ENCODE measurements at places on chromosomes 1 and 21. TPM values are rescaled to one million over a fixed set of nuclear protein-coding genes. Genes with fewer than 3 reads are reported as not detected.

Gene CTNNBIP1
- total RNA-seq: 80.7 TPM

Gene BRINP2
- total RNA-seq: not detected

Gene TCHH
- total RNA-seq: not detected

Gene IGSF8
- 89.5 TPM for total RNA-seq

Gene PTPN7
- 0.55 TPM for total RNA-seq

Gene SMCP
- total RNA-seq: not detected

Gene XCL1
- total RNA-seq: 0.52 TPM

Gene RHBDL2
- 0.03 TPM for total RNA-seq

Gene CRYBG2
- total RNA-seq: 8.7 TPM

Gene DIO1
- 0.41 TPM for total RNA-seq

Gene FMN2
- total RNA-seq: 0.83 TPM

Gene HCRTR1
- not detected for total RNA-seq

Gene UBXN10
- total RNA-seq: 0.73 TPM

Gene TMEM61
- total RNA-seq: 1.0 TPM

Gene ZNF695
- total RNA-seq: 15.3 TPM

Gene SHISA4
- total RNA-seq: 3.7 TPM

Data from H7 (cell line).